ENCODE measurements at places on chromosomes 4 and X.

GRCh38 chr4:96317891-96318290, 478.0 kb downstream of the PDHA2 start:
- DNase-seq = no peak

DNA sequence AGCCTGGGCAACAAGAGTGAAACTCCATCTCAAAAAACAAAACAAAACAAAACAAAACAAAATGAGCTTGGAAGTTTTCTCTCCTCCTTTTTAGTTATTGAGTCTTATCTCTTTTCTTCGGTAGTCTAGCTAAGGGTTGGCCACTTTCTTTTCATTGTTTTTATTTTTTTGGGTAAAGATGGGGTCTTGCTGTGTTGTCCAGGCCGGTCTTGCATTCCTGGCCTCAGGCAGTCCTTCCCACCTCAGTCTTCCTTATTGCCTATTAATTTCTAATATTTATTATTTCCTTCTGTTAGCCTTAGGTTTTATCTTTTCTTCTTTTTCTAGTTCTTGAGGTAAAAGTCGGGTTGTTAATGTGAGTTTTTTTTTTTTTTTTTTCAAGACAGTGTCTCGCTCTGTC, 16.4 kb downstream of the METAP1 start:
- DNase-seq = no peak

DNA sequence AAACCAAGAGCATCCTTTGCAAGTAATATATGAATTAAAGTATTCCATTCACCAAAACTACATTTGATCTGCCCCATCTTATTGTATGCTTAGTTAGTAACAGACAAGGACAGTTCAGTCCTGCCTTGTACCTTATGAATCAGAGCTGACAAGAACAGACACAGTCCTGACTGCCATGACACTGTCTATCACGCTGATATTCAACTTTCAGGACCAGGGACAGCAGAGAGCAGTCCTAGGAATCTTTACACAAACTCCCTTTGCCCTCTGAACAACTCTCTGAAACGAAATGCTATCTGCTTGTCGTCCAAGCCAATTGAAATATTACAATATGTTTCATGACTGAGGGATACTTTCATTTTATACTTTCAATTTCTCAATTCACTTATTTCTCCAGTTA, 268.6 kb upstream of the VCX start:
- no peak for DNase-seq

DNA sequence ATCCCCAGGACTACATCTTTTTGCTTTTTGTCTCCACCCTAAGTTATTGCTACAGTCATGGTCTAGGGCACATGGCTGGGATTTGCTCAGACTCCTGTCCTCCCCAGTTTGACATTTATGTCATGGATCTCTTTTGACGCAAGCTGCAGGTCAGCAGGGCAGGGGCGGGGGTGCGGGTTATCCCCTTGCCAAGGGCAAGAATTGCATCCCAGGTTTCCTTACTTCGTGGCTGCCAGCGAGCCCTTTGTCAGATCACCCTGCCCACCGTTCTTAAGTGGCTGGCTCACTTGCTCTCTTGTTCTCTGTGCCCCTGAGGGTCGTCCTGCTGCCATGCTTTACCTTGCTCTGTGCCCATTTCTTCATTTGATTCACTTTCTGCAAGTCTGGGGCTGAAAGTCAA, 21.1 kb upstream of the UBA1 start:
- no peak for DNase-seq

GRCh38 chrX:138986866-138987265, 275.3 kb upstream of the FGF13 start:
- DNase-seq = no peak

- DNase-seq = peak; percentile 61
Measured at GRCh38 chr4:89303177-89303576, 4.4 kb downstream of the GPRIN3 start.

DNA sequence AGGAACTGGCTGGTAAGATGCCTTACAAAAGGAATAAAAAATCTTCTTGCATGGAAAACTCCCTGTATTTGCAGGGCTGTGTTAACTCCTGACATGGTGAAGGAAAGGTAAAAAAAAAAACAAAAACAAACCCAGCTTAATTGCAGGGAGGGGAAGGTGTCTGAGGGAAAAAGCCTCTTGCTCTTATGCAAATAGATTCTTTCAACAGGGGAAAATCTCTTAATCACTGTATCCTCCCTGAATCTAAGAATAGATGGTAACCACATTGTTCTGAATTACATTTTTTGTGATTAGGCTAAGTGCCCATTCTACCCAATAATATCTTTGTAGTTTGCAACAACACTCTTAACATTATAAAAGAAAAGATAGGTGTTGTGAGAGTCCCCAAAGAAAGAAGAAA, 172.6 kb downstream of the RBM46 start:
- DNase-seq = no peak

GRCh38 chr4:187541666-187542065, 453.9 kb upstream of the ZFP42 start:
- DNase-seq = no peak

DNA sequence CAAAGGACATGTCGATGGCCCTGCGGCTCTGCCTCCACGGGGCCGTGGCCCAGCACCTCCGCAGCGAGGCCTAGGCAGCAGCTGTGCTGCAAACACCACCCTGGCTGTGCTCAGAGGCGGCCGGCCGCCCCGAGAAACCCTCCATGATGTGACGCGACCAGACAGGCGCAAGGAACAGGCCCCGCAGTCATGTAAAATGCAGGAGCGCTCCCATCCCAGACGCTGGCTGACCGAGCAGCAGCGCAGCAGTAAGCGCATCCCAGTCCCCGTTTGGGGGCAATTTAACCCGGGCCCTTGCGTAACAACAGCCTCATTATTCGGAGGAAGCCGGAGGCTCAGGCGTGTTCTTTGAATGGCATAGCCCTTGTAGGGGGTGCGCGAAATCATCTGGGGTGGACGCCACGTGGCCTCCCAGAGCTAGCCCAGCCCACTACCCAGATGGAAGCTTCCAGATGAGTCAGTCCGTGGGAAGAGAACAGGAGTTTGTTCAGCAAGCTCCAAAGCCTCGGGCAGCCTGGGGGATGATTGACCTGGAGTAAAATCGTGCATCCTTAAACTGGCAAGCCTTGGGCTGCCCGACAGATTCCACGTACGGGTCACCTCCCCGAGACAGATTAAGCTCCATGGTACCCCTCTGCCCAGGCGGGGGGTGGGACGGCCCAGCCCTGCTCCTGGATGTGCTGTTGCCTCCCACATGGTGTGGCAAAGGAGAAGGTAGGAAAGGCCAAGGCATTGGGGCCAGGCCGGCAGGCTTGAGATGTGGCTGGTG, 124.0 kb downstream of the HMX1 start:
- DNase-seq = no peak

DNA sequence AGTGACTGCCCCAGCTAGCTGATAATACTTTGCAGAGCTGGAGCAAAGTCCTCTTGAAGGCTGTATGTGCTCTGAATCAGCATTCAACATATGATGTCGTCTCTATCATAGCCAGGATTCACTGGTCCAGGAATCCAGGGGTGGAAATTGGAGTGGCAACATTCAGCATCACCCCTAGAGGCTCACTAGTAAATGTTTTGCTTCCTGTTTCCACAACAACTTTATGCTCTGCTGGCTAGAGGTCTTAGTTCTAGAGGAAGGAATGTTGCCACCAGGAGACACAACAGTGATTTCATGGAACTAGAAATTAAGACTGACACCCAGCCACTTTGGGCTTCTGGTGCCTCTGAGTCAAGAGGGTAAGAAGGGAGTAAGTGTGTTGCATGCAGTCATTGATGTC, 11.3 kb downstream of the MAGEA1 start:
- DNase-seq = no peak

GRCh38 chr4:128388352-128388630, 100.7 kb upstream of the PGRMC2 start:
- DNase-seq = no peak

- no peak for DNase-seq
Measured at GRCh38 chrX:35244088-35244741, 301.6 kb downstream of the FAM47B start.

DNA sequence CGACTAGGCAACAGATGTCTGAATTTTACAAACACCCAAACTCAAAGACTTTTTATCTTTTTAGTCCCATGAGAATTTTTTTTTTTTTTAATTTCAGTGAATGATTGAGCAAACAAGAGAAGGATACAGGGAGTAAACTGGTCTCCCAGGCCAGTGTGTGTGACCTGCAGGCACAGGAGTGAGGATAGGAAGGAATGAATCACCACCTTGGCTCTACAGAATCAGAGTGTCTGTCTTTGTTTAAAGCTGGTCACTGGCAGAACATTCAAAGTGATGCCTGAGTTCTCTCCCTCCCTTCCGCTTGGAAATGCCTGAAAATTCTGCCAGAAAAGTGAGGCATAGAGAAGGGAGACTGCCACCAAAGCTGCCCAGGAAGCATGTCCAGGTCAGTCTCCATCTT, 69.5 kb downstream of the PARM1 start:
- DNase-seq = no peak

GRCh38 chr4:38489924-38490639, 173.9 kb upstream of the KLF3 start:
- peak; percentile 22 for DNase-seq

DNA sequence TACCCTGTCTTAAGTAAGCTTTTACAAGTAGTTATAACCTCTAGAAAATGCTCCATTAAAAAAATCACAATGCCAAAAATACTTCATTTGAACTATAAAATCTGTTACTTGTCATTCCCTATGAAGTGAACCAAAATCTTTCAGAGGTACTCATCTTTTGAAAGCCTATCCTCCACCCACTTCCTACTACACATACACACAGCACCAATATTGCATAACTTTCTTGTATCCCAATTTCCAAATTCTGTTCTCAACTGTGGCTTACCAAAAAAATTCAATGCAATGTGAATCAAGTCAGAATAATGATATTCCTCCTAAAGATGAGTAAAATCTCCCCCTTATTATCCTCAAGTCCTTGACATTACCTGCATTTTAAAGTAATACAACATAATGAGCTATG, 15.9 kb downstream of the DHX15 start:
- no peak for DNase-seq

DNA sequence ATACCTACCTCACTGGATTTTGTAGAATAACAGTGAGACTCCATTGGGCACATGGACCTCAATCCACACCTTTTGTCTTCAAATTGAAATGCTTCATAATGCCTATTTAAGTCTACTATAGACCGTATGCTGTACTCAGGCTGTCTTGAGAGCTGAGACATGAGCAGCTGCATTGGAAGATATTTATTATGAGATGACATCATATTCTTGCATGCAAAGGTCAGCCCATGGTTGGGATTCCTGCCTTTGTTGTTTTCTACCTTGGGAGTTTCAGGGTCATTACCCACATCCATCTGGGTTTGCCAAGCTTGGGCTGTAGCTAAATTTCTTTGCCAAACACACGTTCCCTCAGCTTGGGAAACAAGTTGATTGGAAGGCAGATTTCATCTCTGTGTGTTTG, 33.2 kb upstream of the MAMLD1 start:
- DNase-seq = no peak

- DNase-seq = no peak
Measured at GRCh38 chr4:55553441-55554201, 6.9 kb upstream of the CLOCK start.

- no peak for DNase-seq
Measured at GRCh38 chr4:37058826-37059225, 185.7 kb upstream of the NWD2 start.

DNA sequence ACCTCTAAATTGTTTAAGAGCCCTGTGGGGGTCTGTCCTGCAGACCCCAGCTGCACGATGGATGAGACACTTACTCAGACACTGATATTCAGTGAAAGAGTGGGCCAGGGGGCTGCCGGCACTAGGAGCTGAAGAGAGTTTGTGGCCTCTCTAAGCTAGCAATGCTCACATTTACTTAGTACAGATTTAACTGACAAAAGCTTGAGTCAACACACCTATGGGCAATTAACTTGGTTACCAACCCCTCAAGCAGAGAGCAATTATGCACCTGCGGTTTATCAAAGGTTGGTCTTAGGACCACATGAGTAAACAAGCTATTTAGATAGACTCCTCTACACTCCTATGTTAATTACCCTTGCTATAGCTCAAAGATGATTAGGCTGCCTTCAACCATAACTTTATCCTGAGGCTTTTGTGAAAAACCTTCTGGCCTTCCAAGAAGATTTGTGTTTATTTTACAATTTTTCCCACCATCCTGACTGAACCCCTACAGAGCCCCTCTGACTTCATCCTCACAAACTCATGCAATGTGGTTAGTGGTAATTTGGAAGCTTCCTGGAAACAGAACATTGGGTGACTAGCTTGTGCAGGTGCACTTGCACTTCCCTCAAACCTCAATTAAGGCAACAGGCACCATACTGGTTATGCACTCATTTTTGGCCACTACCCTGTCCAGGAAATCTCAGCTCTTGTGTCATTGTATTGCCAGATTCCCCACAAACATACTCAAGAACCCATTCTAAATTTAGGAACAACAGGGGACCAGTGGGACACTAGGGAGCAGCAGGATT, 234.4 kb upstream of the ITM2A start:
- DNase-seq = no peak

- no peak for DNase-seq
Measured at GRCh38 chrX:39450234-39450977, 647.4 kb downstream of the BCOR start.

- DNase-seq = no peak
Measured at GRCh38 chr4:156628858-156629257, 342.7 kb downstream of the PDGFC start.

GRCh38 chrX:9141496-9141895, 107.6 kb upstream of the FAM9B start:
- DNase-seq = no peak

DNA sequence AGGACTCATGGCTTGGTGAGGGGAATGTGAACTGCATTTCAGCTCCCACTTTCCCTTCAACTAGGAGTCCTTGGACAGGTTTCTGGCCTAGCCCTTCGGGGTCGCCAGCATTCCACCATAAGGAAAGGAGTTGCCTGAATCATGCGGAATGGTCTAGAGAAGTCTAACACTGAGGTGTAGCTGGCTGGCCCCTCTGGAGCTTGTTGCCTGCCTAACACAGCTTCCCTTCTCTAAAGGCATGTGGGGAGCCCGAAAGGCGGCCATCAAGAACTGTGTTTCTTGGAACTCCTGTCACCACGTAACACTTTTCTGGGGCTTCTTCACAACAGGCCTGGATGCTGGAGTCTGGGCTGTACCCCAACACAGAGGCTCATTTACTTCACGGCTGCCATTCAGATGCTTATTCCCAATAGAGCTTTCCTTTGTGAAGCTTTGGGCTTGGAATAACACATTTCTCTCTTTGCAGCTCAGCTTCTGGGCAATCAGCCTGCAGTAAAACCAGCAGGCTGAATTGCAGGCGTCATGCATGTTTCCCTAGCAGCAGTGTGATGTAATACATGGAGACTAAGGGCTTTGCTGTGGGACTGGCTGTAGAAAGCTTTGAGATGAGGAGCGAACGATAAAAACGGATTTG, 5.4 kb downstream of the GABRQ start:
- DNase-seq = no peak

DNA sequence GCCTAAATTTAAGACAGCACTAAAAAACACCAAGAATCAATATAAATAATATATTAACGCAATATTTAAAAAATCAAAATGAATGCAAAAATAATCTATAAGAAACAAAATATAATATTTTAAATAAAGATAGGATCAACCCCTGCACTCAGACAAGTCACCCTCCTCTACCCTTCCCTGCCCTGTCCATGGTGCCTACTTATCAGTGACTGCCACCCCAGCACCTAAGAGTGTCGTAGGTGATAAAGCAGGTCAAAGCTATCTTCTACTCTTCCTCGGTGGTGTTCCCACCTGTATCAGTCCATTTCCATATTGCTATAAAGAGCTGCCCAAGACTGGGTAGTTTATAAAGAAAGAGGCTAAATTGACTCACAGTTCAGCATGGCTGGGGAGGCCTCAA, 251.9 kb downstream of the STIM2 start:
- DNase-seq = no peak

Measured in stimulated activated CD4-positive, alpha-beta T cell treated with anti-CD3 and anti-CD28 coated beads, Interleukin-15, amount 100 ng/mL, for 24 hours (primary cell).